Transverse colon (tissue), 4 donors: ENCODE measurements at places on chromosomes 6 and 20. TPM values are rescaled to one million over a fixed set of nuclear protein-coding genes. Genes with fewer than 3 reads are reported as not detected.

- no peak for DNase-seq
Measured at GRCh38 chr20:49833483-49833882, 20.9 kb downstream of the SLC9A8 start.

DNA sequence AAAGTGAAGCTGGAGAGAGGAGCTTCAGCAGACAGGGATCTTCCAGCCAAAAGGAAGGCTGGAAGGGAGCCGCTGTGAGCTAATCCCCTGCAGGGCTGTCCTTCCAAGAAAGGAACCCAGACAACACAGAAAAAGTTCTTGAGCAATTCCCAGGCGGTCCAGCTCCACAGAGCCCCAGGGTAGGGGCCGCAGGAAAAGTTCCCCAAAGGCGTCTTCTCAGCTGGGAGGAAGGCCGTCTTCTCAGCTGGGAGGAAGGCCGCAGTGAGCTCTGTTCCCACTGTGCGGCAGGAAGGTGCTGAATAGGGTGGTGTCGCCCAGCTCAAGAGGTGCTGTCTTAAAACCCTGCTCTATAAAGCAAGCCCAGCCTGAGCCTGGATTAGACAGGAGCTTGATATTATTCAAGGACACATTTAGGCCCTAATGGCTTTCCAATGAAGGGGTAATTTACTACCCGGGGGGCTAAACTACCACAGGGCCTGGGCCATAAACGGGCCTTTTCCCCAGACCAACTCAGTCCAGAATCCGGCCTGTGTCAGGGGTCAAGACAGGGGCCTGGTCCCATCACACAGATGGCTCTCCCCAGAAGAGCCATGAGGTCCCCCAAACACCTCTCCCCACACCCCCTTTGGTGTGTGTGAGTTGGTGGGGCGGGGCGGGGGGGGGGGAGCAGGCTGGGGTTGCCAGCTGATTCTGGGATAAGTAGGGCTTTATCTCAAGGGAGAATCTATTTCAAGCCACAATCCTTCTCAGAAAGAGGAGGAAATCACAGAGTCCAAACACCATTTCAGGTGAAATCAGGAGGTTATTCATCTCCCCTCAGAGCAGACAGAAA is 103.6 kb downstream of the NOL4L start:
- peak; percentile 58 for DNase-seq

DNA sequence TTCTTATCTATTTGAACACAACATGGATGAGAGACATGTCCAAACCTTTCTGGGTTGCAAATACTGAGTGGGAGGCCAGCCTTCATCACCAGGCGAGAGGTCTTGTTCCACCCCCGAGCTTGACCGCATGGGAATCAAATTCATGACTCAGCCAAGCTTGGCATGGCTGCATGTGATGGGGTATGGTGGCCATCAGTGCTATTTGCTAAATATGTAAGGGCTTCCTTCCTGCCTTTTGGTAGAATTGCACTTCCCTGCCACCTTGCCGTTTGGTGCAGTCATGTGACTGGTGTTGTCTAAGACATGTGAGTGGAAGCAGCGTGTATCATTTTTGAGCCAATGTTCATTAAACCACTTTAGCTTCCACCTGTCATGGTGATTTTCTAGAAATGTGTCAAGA is 508.9 kb upstream of the SULF2 start:
- DNase-seq = no peak

DNA sequence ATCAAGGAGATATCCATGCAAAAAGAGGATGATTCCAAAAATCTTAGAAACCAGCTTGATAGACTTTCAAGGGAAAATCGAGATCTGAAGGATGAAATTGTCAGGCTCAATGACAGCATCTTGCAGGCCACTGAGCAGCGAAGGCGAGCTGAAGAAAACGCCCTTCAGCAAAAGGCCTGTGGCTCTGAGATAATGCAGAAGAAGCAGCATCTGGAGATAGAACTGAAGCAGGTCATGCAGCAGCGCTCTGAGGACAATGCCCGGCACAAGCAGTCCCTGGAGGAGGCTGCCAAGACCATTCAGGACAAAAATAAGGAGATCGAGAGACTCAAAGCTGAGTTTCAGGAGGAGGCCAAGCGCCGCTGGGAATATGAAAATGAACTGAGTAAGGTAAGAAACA is 10.1 kb upstream of the SNRNP48 start:
- no peak for DNase-seq

DNA sequence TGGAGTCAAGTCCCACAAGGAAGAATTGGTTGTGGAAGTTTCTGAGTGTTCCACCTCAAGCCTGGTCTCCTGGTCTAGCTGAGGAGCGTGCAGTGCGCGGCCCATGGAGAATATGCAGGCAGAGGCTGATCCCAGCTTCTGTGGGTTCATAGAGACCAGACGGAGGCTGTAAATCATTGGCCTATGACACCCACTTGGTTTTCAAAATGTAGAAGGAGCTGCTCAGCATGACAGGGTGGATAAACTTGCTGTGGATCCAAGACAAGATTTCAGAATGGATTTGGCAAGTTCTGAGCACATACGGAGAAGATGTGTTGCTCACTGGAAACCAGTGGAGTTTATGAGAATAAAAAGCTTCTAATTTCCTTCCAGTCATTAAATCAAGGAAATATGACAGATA is 744 bp downstream of the KIF25 start:
- no peak for DNase-seq

GRCh38 chr6:73051147-73051546 is 174.1 kb downstream of the KHDC1L start:
- no peak for DNase-seq

Gene XPO5
- 11.3 TPM for total RNA-seq

GRCh38 chr20:48740292-48740649 is 87.5 kb downstream of the PREX1 start:
- DNase-seq = no peak

DNA sequence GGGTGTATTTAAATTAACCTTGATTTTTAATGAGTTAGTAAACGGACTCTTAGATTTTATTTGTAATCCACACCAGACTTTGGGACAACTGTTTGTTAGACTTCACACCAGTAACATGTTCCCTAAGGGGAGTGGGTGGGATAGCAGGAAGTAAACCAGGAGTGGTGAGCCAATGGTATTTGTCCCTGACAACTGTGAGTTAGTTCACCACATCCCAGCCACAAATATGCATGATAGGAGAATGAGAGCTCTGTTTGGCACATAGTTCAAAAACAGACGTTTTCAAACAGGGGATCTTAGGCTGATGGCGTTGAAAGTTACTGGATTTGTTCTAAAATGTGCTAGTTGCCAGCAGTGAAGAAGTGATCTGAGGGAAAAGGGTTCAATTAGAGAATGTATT is 18.7 kb upstream of the COL10A1 start:
- no peak for DNase-seq

Gene EPPIN
- total RNA-seq = not detected

- DNase-seq = no peak
Measured at GRCh38 chr6:111980143-111980542, 73.8 kb upstream of the CCN6 start.

Gene LRRN4
- total RNA-seq = not detected

GRCh38 chr6:118856301-118856700 is 37.7 kb upstream of the ASF1A start:
- DNase-seq = no peak

GRCh38 chr6:3510617-3511016 is 53.8 kb upstream of the SLC22A23 start:
- DNase-seq = no peak

- no peak for DNase-seq
Measured at GRCh38 chr20:25586877-25587276, 1.5 kb upstream of the NINL start.

GRCh38 chr6:168122011-168122410 is 43.0 kb upstream of the FRMD1 start:
- no peak for DNase-seq

GRCh38 chr6:36897609-36898008 is 11.9 kb downstream of the C6orf89 start:
- no peak for DNase-seq

- DNase-seq = no peak
Measured at GRCh38 chr20:41366546-41367392, at the start of gene EMILIN3. Gene EMILIN3 (minus strand): TSS chr20:41366818. CDS start chr20:41366634, 184 bp downstream.

DNA sequence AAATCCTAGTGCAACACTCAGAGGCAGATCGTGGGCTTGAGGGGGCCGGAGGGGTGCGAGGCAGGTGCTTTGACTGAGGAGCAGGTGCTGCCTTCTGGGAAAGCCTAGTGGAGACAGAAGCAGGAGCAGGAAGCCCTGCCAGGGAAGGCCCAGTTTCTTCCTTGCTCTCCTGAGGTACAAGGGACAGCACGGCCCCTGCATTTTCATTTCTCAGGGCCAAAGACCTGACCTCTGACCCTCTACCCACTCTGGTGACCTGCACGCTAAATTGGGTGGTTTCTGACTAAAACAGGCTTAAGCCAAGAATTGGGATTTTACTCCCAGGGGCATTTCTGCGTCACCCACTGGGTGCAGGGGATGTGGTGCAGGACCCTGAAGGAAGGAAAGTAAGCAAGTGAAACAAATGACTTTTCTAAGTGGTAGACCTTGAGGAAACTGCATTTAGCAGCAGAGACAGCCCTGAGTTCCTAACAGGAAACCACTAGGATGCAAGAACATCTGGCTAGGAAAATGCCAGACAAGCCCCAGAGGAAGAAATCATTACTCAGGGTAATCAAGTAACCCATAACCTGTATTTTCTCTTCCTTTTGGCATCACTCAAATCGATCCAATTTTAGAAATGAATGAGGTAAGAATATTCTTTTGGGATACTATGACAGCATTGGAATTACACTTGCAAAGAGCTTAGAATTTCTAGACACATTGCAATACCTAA is 141.7 kb downstream of the CD164 start:
- DNase-seq = no peak

- no peak for DNase-seq
Measured at GRCh38 chr6:26232306-26232939, 132.6 kb upstream of the BTN3A2 start.

DNA sequence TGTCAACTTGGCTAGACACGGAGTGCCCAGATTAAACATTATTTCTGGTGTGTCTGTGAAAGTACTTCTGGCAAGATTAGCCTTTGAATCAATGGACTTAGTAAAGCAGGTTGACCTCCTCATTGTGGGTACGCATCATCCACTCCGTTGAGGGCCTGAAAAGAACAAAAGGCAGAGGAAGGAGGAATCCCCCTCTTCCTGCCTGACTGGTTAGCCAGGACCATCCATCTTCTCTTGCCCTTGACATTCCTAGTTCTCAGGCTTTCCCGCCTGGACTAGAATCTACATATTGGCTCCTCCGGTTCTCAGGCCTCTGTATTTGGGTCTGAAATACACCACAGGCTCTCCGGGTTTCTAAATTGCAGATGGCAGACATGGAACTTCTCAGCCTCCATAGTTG is 74.0 kb upstream of the POPDC3 start:
- DNase-seq = no peak

GRCh38 chr6:131103901-131104300 is 31.4 kb upstream of the AKAP7 start:
- no peak for DNase-seq

Gene PDE10A
- 6.8 TPM for total RNA-seq

DNA sequence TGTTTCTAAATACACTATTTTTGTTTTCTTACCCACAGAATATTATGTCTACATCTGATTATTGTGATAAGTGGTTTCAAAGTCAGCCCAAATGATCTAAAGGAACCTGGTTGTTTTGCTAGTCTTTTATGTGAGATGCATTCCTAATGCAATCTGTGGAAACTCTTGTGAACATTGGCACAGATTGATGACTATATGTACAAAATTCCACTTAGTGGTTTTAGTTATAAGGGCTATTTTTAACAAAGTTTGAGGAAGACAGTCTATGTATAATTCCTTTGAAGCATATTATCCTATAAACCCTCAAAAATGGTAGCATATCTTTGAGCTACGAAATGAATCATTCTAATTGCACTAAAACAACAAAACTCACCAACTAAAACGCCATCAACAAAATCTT is 140.9 kb downstream of the GRIK2 start:
- DNase-seq = no peak

GRCh38 chr6:11805259-11806053 is 26.9 kb upstream of the ADTRP start:
- peak; percentile 79 for DNase-seq

Gene NR2E1
- total RNA-seq = not detected

DNA sequence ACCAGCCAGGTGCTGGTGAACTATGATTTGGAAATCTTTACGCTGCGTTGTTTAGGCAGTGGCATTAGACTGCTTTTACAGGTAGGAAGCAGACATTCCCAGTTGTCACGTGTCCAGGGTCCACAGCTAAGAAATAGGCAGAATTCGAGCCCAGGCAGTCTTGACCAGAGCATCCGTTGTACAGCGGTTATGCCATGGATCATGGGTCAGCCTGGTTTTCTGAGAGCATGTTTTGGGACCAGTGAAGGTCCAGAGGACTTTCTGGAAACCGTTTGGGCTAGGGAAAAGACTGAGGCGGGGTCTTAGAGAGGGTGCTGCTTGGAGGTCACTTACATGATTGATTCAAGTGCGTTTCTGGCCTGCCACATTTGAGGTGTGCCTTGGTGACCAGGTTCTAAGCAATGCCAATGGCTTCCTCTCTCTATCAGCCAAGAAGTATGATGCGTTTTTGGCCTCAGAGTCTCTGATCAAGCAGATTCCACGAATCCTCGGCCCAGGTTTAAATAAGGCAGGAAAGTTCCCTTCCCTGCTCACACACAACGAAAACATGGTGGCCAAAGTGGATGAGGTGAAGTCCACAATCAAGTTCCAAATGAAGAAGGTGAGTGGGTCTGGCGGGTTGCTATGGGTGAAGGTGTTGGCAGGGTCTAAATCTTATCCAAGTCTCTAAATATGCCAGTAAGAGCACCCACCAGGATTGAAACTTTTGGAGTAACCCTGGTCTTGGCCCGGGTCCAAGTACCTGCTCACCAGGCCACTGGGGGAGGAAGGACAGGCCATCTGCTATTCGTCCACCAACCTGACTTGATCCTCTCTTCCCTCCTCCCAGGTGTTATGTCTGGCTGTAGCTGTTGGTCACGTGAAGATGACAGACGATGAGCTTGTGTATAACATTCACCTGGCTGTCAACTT is 1.8 kb downstream of the RPL10A start:
- DNase-seq = peak; percentile 55

Gene KIF3B
- total RNA-seq = 33.6 TPM

- peak; percentile 56 for DNase-seq
Measured at GRCh38 chr6:127266892-127267645, 405 bp downstream of the RNF146 start.

DNA sequence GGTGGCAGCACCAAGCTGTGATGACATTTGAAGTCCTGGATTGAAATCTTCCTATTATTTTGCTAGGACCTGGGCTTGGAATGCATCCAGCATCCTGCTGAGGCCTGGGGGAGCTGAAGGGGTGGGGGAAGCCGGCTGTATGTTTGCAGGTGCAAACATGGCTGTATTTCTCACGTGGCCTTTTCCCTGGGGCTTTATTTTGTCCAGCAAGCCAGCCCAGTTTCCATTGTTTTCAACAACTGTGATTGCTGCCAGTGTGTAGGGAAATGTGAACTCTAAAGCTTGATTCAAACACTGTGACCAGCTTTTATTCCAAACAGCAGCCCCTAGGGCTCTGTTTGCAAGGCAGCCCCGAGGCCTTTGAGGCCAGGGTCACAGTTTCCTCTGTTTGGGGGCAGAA is 683.0 kb downstream of the DHX35 start:
- DNase-seq = no peak

Gene TFAP2C
- total RNA-seq = 0.82 TPM

Gene OVOL2
- total RNA-seq = 66.2 TPM

Gene FERMT1
- total RNA-seq = 30.2 TPM

GRCh38 chr6:14349507-14349906 is 231.9 kb downstream of the CD83 start:
- DNase-seq = no peak

Gene SLC17A2
- not detected for total RNA-seq

Gene SLC32A1
- not detected for total RNA-seq
